ENCODE measurements at places on chromosomes 2 and 18.

- no peak for DNase-seq
Measured at GRCh38 chr2:233171344-233171743, 80.1 kb upstream of the ATG16L1 start.

DNA sequence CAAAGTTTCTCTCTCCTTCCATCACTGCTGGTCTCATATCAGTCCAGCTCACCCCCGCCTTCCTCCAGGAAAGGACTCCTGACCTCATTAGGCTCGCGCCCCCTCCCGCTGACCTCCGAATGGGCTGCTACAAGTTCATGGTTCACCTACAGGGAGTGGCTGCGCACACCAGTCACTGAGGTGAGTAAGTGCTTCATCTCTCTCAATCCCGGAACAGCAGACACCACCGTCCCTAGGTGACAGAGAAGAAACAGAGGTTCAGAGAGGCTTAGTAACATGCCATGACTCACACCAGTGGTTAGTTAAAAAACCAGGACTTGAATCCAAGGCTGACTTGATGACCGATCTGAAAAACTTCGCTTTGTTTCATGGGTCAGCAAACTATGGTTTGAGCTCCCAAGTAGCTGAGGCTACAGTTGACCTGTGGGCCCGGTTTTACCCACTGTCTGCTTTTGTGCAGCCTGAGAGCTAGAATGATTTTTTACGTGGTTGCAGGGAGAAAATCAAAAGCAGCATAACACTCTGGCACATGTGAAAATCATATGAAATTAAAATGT, 42.0 kb downstream of the ZFP36L2 start:
- DNase-seq, result peak; percentile 74

DNA sequence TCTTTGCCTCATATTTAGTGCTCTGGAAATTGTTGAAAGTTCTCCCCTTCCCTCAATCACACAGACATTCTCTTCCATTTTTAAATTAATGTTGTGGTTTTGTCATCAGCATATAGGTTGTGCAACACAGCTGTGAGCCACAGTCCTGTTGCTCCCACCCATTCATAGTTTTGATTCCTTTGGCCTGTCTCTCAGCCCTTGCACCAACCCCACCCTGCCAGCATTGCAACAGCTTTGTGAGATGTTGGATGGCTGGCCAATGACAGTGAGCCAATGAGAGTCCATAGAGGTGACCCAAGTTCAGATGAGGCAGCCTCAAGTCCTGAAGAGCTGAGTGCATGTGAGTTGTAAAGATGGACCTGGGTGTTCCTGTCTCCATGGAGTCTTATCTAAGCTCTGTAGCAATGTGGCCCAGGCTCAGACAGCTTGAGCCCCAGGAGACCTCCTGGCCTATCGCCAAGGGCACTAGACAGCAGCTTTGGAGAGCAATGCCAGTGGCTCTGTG, 775.5 kb downstream of the RNF144A start:
- DNase-seq, result no peak

DNA sequence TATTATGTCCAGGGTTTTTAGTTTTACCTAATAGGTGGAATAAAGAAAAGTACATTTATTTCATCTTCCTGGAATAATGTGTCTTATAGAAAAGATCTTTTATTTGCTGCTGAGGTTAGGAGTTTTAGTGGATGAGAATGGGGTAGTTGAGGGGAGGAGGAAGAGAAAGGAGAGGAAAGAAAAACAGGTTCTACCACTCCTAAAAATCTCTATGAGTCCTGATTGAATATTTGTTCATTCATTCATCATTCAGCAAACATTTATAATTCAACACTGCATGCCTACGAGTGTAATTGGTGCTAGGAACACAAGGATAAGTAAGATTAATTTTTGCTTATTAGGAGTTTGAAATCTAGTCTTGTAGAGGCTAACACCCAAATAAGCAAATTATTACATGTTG, 45.2 kb upstream of the SLC4A10 start:
- DNase-seq, result no peak

GRCh38 chr2:162556996-162557395, 213.1 kb downstream of the GCA start:
- DNase-seq, result no peak

DNA sequence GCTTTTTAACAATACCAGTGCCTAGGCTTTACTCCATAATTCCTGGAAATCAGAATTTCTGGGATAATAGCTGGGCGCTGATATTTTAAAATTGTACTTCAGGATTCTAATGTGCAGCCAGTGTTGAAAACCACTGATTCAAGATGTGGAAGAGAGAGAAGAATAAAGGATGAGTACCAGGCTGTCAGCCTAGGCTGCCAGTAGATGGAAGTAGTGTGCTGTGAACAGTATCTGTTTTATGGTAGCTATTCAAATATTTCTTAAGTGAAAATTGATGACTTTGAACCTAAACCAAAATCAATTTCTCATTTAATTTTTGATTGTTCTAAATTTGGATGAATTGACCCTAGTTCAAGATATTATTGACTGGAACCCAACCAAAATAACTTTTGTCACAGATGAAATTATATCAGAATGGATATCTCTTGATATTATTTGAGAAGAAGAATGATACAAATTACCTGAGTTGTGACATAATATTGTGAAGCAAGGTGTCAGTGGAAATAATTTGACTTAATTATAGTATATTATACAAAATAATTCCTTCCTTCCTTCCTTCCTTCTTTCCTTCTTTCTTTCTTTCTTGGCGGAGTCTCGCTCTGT, 88.0 kb downstream of the COMMD1 start:
- peak; percentile 19 for DNase-seq

- DNase-seq, result no peak
Measured at GRCh38 chr2:62469114-62469513, 36.9 kb downstream of the TMEM17 start.

DNA sequence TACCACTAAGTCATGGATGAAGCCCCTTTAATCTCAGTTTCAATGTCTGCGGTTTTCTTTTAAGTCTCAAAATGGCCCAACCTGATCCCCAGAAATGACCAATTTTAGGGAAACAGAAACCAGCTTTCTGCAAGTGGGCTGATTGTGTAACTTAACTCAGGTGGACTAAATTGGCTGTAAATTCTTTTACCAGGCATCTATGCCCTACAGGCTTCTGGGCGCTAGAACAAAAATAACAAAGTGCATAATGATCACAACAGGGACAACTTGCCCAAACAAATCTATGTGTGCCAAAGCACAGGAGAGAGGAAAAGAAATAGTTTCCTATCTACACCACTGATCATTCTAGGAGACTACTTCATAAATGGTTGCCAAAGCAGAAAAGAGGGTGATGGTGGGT, 112.3 kb upstream of the SETBP1 start:
- DNase-seq, result no peak

DNA sequence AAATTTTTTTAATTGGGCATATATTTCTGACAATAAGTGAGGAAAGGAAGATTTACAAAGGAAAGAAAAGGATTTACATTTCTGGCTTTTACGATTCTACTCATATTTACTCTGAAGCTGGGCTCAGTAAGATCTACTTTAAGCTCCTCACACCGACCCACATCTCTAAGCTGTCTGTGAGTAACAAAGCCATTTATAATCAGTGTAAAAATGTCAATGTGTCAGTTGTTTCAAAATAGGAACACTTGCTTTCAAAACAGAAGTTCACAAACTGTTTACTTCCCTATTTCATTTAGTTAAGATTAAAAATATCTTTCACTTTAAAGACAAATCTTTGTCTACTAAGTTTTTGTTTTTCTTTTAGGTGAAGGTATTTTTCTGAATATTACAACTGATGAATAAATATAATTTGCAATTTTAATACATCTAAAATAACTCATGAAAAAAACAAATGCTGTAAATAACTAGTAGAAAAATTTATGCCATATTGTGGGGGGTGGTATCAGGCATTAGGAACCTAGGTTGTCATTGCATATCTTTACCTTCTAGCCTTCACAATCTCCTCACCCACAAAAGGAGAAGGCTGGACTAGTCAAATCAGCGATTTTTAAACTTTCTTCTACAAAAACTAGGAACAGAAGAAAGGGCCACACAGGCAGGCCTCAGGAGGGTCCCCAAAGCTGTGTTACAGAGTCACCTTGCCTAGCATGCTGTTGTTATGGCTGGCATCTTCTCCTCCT, 64.5 kb downstream of the TMEM131 start:
- no peak for DNase-seq

- no peak for DNase-seq
Measured at GRCh38 chr18:78726326-78727056, 253.1 kb upstream of the SALL3 start.

DNA sequence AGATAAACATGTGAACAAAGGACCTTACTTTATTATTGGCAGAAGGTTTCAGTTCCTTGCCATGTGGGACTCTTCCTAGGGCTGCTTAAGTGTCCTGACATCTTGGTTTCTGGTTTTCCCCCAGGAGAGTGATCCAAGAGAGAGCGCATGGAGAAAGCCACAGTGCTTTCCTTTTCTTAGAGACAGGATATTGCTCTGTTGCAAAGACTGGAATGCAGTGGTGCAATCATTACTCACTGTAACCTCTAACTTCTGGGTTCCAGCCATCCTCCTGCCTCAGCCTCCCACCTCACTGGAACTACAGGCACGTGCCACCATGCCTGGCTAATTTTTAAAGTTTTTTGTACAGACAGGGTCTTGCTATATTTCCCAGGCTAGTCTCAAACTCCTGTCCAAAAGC, 38.1 kb upstream of the TCF7L1 start:
- no peak for DNase-seq

GRCh38 chr2:238554468-238555315, 128.0 kb downstream of the ASB1 start:
- no peak for DNase-seq

GRCh38 chr18:13433125-13433524, 214.6 kb downstream of the LDLRAD4 start:
- DNase-seq, result no peak

DNA sequence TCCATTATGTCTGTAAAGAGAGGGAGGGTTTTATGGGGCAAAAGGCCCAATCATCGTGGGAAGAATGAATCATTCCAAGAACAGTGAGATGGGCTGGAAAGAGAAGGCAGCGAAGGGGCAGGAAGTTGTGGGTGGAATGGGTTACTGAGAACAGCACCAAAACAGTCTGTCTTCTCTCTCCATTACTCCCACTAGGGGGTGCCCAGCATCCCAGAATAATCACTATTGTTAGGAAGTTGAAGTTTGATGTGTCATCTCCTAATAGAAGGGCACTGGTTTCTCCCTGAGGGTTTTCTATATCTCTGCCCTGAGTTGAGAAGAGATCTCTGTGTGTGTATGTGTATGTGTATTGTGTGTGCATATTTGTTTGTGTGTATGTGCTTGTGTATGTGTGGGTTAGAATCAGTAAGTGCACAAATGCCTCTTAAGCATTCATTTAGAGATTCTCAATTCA, 76.6 kb upstream of the MAP4K3 start:
- no peak for DNase-seq

DNA sequence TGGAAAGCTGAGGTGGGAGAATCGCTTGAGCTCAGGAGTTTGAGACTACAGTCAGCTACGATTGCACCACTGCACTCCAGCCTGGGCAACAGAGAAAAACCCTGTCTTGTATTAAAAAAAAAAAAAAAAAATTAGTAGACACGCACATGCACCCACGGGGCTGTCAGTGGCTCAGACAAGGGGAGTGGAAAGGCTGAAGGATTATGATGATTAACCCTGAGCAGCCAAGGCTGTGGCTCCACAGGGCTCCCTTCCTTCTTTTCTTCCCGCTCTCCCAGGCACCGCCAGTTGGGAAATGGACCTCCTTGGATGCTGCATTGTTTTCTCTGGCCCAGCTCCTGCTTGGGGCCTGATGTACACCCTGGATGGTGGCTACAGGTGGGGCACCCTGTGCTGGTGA, 49.0 kb upstream of the RAB6C start:
- DNase-seq, result no peak

DNA sequence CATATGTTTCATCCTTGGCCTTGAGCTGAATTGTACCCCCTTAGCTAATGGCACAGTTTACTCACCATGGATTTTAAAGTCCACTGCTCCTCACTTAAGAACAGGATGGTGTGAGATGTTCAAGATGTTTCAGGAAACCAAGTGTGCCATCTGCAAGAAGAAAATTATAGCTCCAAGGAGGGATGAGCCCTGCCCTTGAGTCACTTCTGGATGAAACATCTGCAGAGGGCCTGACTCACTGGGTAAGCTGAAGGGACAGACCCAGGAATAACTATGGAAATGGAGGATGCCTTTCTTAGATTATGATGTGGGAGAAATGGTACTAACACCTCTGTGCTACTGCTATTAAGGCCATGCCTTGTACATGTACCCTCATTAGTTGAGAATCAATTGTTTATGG, 6.4 kb downstream of the MARS2 start:
- no peak for DNase-seq

- DNase-seq, result no peak
Measured at GRCh38 chr2:170298115-170298514, 120.2 kb downstream of the MYO3B start.

- no peak for DNase-seq
Measured at GRCh38 chr2:228329282-228329681, 147.8 kb upstream of the SPHKAP start.

GRCh38 chr2:60408811-60409530, 144.5 kb downstream of the BCL11A start:
- no peak for DNase-seq

- DNase-seq, result no peak
Measured at GRCh38 chr2:200092235-200092634, 136.9 kb downstream of the MAIP1 start.

DNA sequence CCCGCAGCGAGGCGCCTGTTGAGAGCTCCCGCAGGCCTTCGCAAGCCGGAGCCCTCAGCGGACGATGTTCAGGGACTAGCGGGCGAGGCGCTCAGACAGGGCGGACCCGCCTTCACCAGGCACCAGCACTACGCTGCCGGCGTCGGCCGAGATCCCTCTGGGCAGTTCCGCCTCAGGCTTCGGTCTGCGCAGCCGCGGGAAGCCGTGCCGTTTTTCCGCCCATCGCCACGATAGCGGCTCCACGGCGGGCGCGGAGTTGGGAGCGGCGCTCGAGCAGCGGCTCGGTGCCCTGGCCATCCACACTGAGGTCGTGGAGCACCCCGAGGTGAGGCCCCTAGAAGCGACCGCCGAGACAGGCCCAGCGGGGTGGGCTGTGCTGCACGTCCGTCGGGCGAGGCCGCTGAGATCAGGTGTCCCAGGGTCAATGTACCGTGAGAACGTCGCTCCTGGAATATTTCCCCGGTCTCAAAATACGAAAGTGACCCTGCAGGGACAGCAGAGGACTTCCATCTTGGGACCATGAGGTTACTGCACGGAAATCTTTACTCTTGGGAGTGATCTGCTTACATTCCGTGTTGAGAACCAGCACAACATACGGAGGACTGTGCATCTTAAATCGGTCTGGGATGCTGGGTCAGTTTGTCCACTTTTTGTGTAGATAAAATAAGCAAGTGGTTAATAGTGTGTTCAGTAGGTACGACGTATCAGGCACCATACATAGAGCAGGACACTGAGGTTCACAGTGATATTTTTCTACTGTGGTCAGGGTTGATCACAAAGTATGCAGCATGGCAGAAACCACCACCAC, 13.3 kb upstream of the MTIF2 start:
- DNase-seq, result peak; percentile 87

GRCh38 chr18:28905509-28905908, 728.6 kb upstream of the CDH2 start:
- no peak for DNase-seq

DNA sequence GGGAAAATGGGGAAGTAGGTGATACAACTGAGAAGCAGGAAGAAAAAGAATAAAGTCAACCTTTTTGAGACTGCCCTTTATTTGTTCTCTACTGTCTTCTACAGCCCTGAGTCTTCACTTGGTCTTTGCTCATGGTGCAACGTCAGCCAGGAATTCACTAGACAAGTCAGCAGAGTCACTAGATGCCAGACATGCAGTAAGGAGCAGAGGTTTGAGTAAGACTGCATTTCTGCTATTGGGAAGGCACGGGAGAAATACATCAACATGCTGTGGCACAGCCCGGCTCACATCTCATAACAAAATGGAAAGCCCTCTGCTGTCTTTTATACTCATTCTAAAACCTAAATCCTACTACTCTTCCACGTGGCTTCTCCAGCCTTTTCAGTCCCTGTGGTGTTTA, 67.1 kb downstream of the PRELID3A start:
- no peak for DNase-seq
